Sigmoid colon (tissue), 7 donors: ENCODE measurements at places on chromosomes 1 and 21. TPM values are rescaled to one million over a fixed set of nuclear protein-coding genes. Genes with fewer than 3 reads are reported as not detected.

The CDC7 gene
- 2.0 TPM for total RNA-seq

The OPRD1 gene
- total RNA-seq = 0.54 TPM

DNA sequence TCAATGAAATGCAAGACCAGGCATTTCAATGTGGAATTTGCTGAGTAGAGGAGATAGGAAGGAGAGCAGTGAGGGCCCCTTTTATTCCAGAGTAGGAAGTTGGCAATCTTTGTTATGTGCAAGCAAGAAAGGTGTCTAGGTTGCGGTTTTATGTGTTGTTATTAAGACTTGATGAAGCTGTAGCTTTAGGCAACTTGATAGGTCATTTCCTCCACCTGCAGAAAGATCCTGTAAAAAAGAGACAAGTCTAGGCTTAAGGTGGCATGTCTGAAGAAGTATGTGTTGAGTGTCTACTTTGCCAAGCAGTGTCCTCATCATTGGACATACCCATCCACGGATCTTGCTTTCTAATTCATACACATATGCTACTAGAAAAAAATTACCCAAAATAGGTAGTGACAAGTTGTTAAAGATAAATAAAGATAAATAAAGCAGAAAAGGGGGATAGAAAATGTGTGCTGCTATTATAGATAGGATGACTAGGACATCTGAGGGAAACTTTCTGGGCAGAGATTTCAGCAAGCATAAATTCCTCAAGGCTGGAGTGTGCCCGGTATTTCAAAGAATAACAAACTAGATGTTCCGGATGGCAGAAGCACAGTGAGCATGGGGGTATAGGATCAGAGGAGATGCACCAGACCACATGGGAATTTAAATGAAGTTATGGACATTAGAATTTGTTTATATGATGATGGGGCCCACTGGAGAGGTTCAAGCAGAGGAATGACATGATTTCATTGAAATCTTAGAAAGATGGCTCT, 335.0 kb downstream of the TGFB2 start:
- DNase-seq = no peak

- no peak for DNase-seq
Observed at GRCh38 chr21:38297194-38297631, 40.4 kb downstream of the KCNJ15 start.

DNA sequence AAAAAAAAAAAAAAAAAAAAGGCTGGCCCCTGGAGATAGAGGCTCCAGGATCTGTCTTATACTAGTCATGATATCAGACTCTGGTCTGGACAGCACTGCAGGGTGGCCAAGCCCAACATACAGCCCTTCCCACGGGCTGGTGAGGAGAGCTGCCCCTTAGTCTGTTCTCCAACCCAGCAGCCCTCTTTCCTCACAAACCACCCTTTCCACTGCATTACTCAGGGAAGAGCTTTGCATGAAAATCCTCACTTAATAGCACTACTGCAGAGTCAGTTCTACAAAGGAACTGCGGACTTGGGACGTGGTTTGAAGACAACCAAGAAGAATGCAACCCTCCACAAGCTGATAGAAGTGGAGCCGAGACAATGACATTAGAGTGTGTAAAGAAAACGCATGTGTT, 5.7 kb downstream of the BCAR3 start:
- no peak for DNase-seq

- DNase-seq = no peak
Observed at GRCh38 chr1:43421976-43422750, 31.6 kb downstream of the HYI start.

DNA sequence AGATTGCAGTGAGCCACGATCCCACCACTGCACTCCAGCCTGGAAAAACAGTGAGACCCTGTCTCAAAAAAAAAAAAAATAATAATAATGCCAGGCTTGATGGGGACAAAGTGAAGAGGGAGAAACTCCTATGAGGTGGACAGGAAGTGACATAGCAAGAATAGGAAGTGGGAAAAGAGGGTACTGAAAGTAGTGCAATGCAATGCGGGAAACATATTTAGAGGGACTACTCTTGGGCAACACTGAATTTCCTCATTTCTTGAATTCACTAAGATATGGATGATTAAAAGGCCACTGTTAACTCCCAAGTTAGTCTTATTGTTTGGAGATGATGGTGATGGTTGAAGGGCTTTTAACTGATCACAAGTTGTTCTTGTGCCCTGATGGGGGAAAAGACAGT, 21.6 kb upstream of the KCNA2 start:
- DNase-seq = no peak

GRCh38 chr21:45289655-45290515, 2.2 kb upstream of the POFUT2 start:
- no peak for DNase-seq

- no peak for DNase-seq
Observed at GRCh38 chr1:67169496-67169895, 3.2 kb downstream of the IL23R start.

DNA sequence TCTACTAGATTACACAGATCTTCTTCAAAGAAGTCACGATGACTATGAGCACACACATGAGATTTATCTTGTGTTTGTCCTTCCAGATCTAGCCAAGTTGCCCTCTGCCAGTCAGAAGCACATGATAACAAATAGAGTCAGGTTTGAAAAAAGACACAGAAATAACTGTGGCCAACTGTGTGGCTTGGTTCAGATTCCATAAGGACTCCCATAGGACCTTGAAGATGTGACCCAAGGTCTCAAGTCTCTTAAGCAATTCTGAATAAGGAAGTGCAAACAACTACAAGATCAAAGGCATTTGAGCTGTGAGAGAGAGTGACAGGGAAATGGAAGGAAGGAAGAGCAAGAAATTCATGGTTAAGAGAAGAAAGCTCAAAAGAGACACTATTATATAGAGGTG, 194.0 kb downstream of the PLPP3 start:
- no peak for DNase-seq

DNA sequence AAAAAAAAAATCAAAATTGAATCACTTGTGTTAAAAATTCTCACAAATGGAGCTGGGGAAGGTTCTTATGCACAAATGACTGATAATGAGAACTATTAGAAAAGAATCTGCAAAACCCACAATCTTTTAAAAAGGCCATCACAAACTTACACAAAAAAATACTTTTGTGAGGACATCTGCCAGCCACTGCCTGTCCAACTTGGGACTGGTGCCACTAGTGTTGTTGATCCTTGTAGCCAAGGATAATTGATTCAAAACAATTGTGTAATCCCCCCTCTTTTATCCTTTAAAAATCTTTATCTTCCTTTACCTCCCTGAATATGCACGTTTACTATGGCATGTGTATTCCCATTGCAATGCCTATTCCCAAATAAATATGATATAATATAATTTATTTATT, 39.2 kb upstream of the THEM4 start:
- DNase-seq = no peak

GRCh38 chr21:27104846-27105431, 138.1 kb upstream of the ADAMTS5 start:
- DNase-seq = no peak

GRCh38 chr1:37415611-37416244, 58.7 kb upstream of the ZC3H12A start:
- no peak for DNase-seq

The FAM72C gene
- not detected for total RNA-seq

DNA sequence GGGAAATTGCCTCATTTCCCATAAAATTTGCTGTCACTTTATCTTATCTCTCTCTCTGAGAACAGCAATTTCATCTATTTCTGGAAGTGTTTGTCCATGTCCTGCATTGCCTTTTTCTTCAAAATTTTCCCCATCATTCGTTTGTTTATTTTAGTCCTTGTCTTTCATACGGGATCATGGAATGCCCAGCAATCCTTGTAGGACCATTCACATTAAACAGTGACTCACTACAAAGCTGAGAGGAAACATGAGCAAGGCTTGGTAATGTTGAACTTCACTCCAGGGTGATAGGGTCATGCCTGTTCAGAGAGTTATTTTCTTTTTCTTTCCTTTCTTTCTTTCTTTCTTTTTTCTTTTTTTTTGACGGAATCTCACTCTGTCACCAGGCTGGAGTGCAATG, 32.2 kb upstream of the HNRNPU start:
- no peak for DNase-seq

The FASLG gene
- total RNA-seq = not detected

DNA sequence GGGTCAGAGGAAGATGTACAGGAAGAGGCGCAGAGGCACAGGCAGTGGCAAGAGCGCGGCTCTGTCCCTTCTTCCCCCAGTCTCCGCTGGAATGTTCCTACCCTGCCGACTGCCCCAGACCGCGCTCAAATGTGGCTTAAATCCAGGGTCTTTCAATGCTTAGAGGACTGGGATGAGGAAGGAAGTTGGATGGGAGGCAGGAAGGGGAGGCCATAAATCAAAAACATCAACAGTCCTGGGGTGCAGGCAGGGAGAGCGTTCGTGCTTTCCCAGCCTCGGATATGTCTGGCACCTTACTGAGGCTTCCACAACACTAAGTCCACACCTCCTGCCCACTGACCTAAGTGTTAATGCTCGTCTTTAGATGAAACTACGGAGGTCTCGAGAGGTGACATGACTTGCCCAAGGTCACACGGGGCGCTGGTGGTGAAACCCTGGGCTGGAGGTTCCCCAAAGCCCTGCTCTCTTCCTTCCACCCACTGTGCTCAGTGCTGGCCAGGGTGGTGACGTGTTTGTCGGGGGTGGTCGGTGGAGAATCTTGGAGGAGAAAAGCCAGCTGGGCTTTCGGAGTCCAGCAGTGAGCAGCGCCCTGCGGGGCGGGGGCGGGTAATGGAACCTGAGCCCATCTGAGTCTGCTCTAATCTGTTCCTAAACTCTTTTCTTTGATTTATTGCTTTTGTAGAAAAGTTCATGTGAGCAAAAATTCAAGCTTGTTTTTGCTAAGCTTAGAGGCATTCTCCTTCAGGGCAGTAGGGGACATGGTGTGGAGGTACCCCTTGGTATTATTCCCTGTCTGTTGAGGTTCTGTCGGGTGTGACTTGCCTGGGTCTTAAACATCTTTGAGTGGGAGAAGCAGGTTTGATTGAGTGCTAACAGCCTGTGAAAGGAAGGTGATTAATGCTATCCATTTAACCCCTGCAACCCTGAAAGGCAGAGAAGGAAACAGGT, 708 bp downstream of the CDA start:
- peak; percentile 77 for DNase-seq

The AADACL3 gene
- not detected for total RNA-seq

GRCh38 chr21:38470755-38471154, 27.5 kb downstream of the ERG start:
- DNase-seq = no peak

The C1QTNF12 gene
- not detected for total RNA-seq

DNA sequence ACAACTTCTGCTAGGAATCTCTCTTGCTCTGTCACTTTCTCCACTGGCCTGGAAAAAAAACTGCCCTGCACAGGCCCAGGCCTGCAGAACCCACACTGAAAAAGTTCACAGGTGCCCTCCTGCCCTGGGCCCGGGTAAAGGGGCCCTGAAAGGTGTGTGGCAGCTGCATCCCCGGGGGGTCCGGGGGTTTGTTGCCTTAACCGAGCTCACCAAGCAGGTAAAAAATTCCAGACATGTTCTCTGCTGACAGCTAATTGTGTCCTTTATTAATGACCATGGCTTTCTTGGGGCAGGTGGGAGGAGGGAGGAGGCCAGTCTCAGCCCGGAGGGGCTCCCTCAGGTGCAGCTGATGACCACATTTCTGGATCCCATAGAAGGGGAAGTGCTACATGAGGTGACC, 122.9 kb downstream of the LACTBL1 start:
- no peak for DNase-seq

- peak; percentile 95 for DNase-seq
Observed at GRCh38 chr1:156160743-156161171, 7.4 kb downstream of the SEMA4A start.

GRCh38 chr1:204266504-204267034, 52.8 kb upstream of the GOLT1A start:
- DNase-seq = no peak

DNA sequence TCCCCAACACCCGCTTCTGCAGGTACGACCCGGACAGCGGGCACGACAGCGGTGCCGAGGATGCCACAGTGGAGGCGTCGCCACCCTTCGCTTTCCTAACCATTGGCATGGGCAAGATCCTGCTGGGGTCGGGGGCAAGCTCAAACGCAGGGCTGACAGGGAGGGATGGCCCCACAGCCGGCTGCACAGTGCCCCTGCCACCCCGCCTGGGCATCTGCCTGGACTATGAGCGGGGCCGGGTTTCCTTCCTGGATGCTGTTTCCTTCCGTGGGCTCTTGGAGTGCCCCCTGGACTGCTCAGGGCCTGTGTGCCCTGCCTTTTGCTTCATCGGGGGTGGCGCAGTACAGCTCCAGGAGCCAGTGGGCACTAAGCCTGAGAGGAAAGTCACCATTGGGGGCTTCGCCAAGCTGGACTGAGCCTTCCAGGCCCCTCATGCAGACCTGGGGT, 10.1 kb downstream of the TRIM46 start:
- peak; percentile 58 for DNase-seq

- DNase-seq = no peak
Observed at GRCh38 chr1:217342105-217342504, 288.8 kb downstream of the GPATCH2 start.

The PDC gene
- not detected for total RNA-seq

GRCh38 chr1:229253151-229253974, 17.5 kb upstream of the RAB4A start:
- no peak for DNase-seq

- no peak for DNase-seq
Observed at GRCh38 chr1:75165264-75165663, 31.1 kb downstream of the LHX8 start.

- DNase-seq = peak; percentile 90
Observed at GRCh38 chr1:201792534-201793305, 36.2 kb upstream of the IPO9 start.

DNA sequence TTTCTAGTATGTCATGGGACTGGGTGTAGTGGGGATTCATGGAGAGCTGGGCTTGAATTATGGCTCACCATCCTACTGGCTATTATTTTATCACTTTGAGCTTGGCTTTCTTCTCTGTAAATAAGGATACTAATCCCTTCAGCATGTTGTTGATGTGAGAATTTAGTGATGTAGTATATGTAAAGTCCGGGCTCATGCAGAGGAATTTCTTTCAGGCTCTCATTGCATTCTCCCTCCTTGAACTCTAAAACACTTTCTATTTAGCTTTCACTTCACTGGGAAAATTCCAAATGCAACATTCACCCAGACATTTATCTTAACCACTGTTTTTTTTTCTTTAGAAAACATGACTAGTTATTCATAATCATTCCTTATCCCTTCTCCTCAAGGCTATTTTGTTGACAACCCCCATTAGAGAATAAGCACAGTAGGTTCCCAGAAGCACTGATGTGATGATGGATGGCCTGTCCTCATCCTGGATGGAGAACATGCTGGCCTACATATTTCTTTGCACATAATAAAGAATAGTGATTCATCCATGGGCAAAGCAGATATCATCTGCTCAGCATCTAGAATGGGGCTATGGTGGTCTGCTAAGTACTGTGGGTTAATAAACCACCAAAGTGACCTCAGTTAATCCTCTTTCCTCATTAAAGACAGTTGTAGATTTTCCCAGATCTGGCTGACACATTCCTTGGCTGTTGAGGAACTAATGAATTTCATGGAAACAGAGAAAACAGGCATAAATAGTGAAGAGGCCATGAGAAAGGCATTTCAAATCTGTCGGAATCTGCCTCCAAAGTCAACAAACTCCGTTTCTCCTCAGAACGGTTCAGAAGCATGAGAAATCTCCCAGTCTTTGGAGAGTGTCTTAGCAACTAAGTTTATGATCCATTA, 68.0 kb upstream of the CYP2J2 start:
- no peak for DNase-seq

GRCh38 chr1:87292684-87293493, 35.8 kb upstream of the LMO4 start:
- DNase-seq = no peak
